ENCODE measurements at places on chromosomes 7 and 10.

- no peak for DNase-seq
Measured at GRCh38 chr7:8175929-8176369, 86.0 kb downstream of the ICA1 start.

GRCh38 chr7:130135208-130136205 is 65.2 kb downstream of the KLHDC10 start:
- DNase-seq, result peak; percentile 92

DNA sequence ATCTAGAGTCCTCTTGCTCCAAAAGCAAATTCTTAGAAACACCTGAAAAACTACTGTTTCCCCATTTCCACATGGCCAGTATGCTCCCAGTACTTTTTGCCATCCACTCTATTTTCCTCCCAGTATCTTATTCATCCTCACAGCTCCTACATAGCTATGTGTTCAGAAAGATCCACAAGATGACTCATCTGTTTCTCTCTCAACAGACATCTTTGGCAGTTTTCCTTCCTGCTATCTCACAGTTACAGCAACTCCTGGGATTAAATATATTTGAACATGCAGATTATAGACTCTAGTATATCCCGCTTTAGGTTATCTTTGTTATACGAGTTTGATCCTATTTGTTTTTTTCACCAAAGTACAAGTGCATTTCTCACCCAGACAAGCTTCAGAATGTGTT is 675.6 kb upstream of the POT1 start:
- DNase-seq, result peak; percentile 19

GRCh38 chr7:141558544-141559183 is 7.5 kb downstream of the AGK start:
- DNase-seq, result no peak

DNA sequence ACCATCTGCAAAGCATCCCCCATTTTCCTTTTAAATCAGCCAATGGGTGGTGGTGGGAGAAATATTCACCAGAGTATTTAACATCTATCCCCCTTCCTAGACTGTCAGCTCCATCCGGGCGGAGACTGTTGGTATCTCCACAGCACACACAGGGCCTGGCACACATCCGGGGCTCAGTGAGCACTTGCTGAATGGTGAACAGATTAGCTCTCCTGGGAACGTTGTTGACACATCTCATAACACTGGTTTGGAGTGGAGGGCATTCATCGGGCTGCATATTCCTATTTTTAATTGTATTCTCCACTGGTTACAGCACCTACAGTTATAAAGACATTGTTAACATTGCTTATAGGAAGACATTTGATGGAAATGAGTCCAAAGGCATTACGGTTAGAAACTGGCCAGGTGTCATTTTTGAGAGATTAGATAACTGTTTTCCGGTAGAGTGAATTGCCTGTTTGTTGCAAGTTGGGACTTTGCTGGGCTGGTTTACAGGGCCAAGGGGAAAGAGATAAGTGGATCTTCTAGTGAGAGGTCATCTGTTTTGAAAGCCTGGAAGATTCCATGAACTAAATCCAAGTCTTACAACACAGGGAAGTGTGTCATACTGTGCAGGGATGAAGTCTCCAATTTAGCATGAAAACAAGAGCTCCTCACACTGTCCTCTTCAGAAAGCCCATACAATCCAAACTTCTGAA is 101.8 kb downstream of the EGFR start:
- DNase-seq, result no peak

- no peak for DNase-seq
Measured at GRCh38 chr10:36612436-36612835, 513.0 kb upstream of the ANKRD30A start.

- DNase-seq, result no peak
Measured at GRCh38 chr7:137110091-137110509, 233.4 kb downstream of the PTN start.

- no peak for DNase-seq
Measured at GRCh38 chr10:93110472-93111146, 36.9 kb downstream of the CYP26A1 start.

- no peak for DNase-seq
Measured at GRCh38 chr7:55903985-55904759, 16.9 kb downstream of the ZNF713 start.

- no peak for DNase-seq
Measured at GRCh38 chr10:36381748-36382147, 739.7 kb upstream of the FZD8 start.

- no peak for DNase-seq
Measured at GRCh38 chr7:20466543-20467021, 135.9 kb downstream of the ITGB8 start.

- no peak for DNase-seq
Measured at GRCh38 chr7:92806496-92806895, 29.9 kb downstream of the CDK6 start.

DNA sequence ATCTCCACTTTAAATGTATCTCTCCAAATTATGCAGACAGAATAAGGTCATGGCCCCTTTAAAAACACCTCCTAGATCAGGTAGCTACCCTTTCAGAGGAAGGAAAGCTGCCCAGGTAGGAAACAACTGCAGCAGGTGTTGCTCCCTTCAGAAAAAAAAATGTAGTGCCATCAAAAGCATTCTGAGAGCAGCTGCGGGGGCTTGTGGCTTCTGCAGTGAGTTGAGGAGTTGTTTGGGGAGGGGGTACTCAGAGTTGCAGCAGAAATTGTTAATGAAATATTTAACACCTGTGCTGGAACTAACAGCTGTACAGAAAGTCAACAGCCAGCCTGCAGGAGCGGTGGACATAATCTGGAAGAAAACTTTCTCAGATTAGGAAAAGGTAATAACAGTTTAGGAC is 24.0 kb downstream of the CDHR3 start:
- no peak for DNase-seq

DNA sequence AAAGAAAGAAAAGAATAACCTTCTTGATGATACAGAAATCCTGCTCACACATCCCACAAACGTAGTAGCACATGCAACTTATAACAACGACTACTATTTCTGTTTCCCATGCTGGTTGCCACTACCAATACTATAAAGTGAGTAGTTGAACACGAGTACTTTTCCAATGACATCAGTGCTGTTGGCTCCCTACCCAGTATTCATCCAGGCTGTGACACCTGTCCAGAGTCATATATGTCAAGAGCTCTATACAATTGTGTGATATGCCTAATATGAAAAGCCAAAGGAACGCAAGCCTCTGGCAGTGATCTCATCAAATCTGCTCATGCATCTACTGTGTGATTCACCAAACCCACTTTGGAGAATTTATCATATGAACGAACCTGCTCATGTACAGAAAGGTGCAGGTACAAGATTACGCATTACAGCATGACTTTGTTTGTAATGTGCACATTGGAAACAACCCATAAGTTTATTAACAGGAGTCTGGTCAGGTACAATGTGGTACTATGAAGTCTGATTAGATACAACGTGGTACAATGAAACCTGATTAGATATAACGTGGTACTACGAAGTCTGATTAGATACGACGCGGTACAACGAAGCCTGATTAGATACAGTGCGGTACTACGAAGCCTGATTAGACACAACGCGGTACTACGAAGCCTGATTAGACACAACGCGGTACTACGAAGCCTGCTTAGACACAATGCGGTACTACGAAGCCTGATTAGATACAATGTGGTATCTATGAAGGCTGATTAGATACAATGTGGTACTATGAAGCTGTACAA is 5.8 kb upstream of the ITIH5 start:
- DNase-seq, result no peak

DNA sequence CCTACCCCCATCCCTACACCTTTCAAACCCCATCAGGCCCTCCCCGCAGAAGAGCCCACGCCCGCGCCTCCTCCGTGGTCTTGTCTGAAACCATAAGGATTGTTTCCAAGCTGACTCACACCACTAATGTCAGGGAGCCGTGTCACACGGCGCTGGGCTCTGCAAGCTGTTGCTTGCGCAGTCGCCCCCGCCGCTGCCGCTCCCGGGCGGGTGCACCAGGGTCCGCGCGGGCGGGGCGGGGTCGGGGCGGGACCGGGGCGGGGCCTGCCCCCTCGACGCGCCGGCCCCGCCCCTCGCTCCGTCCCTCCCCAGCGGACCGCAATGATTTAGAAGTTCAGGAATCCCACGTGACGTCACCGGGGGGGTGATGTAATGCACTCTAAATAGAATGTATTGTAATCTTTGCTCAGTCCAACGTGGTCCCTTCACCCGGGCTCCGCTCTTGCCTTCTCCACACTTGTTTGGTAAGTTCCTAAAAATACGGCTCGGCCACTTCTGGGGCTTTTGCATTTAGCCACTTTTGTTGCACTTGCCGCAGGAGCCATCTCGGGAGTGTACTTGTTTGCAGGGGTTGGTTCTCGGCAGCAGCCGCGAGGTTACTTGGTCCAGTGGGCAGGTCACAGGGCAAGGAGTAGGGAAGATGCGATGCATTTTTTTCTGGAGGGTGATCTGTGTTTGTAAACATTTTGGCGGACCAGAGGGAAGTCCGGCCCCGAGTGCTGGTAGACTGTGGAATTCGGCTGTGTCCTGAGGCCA is 3.2 kb upstream of the CREB5 start:
- peak; percentile 81 for DNase-seq

DNA sequence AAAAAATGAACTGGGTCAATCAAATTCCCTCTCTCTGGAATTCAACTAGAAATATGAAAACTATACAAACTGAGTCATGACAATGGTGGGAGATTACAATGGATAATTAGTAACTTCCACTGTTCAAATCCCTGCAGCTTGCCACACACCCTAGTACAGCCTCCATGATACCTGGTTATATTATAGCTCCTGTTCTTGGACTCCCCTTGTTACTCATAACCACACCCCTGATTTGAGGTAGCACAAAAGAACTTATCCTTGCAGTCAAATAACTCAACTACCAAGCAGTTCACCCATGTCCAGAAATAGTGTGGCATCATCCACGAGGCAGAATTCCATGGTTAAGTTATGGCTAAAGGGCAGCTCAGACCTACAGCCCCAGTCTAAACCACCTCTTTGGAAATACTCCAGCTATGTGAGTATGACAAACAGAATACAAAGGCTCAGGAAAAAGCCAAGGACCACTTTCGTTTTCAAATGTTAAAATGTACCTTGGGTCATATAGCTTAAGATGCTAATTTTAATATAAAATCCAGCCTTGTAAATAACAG is 164.7 kb downstream of the CPEB3 start:
- DNase-seq, result no peak

DNA sequence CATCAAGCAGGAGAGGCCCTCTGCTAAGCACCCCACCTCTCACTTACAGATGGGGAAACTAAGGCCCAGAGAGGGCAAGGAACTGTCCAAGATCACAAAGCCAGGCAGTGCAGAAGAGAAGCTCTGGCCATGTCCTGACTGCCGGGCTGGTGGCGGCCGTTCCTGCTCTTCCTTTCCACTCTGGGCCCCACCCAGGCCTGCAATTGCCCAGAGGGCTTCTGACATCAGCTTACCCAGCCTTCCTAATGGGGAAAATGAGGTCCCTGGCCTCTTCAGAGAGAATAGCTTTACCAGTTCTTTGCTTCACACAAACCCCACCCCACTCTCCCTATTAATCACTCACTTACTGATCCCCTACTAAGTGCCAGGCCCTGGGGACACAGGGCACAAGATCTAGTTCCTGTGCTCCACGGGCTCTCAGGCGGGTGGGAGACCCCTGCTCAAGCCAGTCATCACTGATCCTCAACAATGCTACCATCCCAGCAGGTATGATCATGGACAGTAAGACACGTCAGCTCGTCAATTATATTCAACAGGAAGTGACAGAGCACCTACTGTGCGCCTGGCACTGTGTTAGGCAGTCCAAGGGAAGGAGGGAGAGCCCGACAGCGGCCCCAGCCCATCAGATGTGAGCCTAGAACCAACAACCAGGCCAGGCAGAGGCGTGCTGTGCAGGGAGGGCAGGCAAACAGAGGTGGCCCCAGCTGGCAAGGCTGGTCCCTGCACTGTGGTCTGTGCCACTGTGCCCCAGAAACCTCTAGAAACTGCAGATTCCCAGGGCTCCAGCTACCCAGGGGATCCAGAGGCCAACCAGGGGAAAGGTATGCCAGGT is 26.4 kb upstream of the FRAT2 start:
- no peak for DNase-seq

DNA sequence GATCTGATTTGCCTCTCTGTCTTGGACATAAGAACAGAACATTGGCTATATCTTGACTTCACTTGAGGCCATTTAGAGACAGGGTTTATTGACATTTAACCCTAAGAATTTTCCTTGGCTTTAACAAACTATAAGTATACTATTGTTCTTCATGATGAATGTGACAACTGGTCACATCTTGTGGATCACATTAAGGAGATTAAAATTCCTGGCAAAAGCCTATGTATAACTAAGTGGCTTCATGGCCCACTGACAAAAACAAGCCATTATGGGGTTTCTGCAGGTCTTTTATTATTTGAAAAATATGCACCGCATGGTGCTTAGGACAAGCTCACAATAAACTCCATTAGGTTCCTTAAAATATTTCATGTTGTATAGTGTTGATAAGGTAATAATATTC is 54.8 kb downstream of the THNSL1 start:
- DNase-seq, result no peak

DNA sequence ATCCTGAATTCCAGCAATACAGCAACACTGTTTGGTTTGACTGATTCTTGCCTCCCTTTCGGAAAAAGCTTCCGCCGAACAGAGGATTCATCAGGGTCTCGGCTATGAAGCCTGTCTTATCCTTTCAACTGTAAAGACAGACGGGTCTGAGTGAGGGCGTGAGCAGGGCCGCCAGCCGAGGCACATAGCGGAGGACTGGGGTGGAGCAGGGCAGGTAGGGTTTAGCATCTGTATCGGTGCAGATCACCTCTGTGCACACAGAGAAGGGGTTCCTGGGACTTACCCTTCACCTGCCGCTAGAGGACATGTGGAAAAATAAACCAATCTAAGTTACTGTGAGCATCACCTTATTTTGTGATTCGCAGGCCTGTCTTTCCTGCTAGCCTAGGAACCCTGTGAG is 656.9 kb upstream of the FOXK1 start:
- DNase-seq, result no peak

GRCh38 chr7:22587322-22587721 is 87.3 kb upstream of the STEAP1B start:
- no peak for DNase-seq

DNA sequence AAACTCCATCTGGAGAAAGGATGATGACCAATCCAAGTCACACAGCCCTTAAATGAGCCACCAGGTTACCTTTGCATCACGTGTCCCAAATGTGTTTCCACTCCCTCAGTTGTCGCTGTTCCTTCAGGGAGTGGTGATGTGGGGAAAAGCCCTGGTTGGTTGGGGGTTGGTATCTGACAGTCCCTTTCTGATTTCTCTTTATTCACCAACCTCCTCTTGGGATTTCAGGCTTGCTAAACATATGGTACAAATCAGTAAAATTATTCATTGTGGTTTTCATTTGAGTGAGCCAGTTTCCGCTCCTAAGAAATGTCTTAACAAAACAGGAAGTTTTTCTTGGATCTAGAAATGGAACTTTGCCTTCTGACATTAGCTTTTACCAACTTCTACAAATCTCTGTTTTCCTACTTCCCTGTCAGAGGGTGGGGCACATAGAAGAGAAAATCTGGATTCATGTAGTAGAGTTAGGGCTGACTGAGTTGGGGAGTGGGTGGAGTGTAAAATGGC is 40.0 kb upstream of the KMT2E start:
- DNase-seq, result no peak

GRCh38 chr7:96837593-96837992 is 127.9 kb upstream of the SEM1 start:
- no peak for DNase-seq

GRCh38 chr7:84704380-84704779 is 482.5 kb downstream of the SEMA3D start:
- no peak for DNase-seq

- no peak for DNase-seq
Measured at GRCh38 chr7:116957874-116958273, 4.6 kb downstream of the ST7 start.

- DNase-seq, result no peak
Measured at GRCh38 chr7:28432105-28432504, 19.8 kb downstream of the CREB5 start.

GRCh38 chr10:19719284-19719683 is 96.9 kb upstream of the PLXDC2 start:
- no peak for DNase-seq
